Activated CD4-positive, alpha-beta T cell treated with anti-CD3 and anti-CD28 coated beads, Interleukin-2, amount 50 U/mL, for 1 hour (primary cell): ENCODE measurements at places on chromosomes 2 and 18.

DNA sequence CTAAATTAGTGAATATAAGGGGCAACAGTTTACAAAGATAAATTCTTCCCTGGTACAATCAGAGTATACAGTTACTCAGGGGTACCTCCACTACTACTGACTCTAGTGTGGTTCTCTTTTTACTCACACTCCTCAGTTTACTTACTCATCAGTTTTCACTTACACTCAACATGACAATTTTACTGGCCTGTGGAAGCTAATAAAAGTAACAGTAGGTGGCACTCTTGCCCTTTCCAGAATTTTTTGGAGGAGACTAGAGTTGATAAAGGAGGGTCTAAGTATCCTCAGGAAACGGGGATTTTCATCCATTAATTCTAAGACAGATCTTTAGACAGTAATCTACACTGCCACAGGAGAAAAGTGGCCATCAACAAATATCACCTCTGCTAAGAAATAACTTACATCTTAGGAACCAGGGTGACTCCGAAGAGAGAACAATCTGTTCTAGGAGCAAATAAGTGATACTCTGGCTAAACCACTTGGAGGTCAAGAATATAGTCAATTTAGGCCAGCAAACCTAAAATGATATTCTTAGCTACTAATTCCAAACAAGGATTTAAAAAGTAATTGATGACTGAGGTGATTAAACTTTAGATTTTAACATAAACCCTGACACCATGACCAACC, 61.3 kb downstream of the ATL2 start:
- DNase-seq, result no peak

DNA sequence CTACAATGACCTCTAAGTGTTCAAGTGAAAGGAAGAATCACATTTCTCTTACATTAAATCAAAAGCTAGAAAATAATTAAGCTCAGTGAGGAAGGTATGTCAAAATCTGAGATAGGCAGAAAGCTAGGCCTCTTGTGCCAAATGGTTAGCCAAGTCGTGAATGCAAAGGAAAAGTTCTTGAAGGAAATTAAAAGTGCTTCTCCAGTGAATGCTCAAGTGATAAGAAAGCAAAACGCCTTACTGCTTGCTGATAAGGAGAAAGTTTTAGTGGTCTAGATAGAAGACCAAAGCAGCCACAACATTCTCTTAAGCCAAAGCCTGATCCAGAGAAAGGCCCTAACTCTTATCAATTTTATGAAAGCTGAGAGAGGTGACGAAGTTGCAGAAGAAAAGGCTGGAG, 932.3 kb upstream of the ACVR2A start:
- DNase-seq, result no peak

GRCh38 chr2:110115291-110116032, at the start of gene MALL:
Gene MALL (minus strand): TSS chr2:110115822. CDS start chr2:110115792, 30 bp downstream.
- DNase-seq, result no peak

DNA sequence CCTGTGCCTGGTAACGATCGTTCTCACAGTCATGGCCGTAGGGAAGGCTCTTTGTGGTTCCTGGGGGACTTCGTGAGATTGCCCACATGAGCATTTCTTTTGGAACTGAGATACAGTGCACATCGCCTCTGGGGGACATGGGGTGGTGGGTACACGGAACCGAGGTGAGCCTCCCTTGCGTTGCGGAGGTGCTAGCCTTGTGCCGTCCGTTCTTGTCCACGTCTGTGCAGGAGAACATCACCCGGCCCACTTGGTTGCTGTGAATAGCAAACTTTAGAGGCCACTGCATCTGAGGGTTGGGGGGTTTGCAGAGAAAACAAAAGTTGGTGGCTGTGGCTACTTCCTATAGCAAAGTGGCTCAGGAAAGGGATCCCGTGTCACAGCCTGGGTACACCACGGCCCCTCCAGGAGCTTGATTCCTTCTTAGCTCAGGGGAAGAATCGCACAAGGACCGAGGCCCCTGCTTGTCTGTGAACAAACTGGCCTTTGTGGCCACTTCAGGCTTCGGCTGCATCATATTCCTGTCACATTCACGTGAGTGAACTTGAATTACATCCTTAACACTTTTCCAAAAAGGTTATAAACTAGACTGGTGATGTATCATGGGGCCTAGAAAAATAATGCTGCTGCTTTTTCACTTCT, 72.6 kb downstream of the LRRFIP1 start:
- no peak for DNase-seq

DNA sequence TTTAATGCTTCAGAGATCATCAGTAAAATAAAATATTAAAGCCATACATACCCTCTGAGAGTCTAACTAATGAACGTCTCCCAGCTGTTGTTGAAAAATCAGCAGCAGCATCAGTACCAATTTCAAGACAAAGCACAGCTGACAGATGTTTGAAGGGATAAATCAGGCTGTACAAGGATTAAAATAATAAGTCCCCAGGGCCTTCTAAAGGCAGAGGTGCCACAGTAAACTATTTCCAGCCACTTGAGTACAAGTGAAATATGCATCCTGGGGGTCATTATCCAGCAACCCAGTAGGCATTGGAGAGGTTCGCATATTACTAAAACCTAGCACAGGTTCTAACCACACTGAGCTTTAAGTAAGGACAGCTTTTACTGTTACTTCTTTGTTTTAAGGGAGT, 76.9 kb downstream of the NXPH2 start:
- DNase-seq, result no peak

- no peak for DNase-seq
Measured at GRCh38 chr18:43886341-43886740, 609.1 kb upstream of the SYT4 start.

DNA sequence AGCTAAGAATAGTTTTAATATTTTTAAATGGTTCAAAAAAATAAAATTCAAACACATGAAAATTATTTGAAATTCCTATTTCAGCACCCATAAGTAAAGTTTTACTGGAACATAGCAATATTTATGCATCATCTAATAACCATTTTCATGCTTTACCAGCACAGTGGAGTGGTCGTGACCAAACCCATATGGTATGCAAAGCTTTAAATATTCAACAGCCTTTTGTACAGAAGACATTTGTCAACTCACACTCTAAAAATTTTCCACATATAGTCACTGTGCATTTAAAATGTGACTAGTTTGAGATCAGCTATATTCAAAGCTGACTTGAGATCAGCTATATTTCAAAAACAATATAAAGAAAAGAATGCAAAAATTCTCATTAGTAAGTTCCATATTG, 46.2 kb downstream of the PUM2 start:
- no peak for DNase-seq

GRCh38 chr18:41982942-41983660, 28.1 kb downstream of the PIK3C3 start:
- no peak for DNase-seq

GRCh38 chr18:62403120-62403519, 78.0 kb downstream of the TNFRSF11A start:
- DNase-seq, result no peak

GRCh38 chr2:51224790-51225189, 192.9 kb upstream of the NRXN1 start:
- DNase-seq, result no peak

- no peak for DNase-seq
Measured at GRCh38 chr2:8315531-8316165, 366.2 kb upstream of the ID2 start.

DNA sequence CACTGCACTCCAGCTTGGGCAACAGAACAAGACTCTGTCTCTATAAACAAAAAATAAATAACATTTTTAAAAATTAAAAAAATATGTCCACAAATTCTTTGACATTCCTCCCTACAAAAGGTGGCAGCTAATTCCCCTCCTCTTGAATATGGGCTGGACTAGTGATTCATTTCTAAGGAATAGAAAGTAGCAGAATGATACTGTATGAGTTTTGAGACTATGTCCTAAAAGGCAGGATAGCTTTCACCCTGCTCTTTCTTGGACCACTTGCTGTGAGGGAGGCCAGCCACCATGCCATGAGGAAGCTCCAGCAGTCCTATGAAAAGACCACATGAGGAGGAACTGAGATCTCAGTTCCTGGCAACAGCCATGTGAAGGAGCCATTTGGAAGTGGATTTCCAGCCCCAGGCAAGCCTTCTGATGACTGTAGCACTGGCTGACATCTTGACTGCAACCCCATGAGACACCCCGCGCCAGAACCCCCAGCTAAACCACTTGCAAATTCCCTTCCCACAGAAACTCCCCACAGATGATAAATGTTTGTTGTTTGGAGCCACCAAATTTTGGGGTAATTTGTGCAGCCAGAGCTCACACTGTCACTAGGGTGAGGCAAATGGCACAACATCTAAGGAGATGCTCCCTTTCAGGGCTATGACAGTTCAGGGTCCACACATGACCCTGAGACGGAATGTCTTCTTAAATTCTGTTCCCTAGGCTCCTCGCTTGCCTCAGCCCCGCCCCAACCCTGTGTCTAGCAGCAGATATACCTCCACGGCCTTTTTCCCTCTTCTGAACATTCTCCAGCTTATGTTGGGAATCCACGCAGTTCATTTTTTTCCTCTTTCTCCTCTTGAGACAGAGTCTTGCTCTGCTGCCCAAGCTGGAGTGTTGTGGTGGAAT, 17.1 kb upstream of the ATOH8 start:
- DNase-seq, result no peak

DNA sequence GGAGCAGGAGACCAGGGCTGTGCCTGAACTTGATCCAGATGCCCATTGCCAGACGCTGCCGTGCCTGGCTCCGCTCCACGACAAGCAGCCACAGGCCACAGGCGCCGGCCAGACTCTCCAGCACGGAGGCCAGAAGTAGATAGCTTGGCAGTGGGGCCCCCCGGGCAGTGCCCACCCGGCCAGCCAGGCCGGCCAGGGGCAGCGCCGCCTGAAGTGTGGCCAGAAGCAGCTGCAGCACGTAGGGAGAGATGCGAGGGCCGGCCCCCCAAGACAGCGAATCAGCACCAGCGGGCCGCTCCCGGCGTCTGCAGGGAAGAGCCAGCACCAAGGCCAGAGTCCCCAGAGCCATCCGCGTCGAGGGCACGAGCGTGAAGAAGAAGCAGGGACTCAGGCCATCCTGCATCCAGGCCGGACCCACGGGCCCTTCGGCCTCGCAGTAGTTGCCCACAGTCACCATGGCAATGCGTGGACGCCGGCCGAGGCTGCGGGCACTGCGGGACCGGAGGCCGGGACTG, 484 bp downstream of the ABCB6 start:
- peak; percentile 18 for DNase-seq

- peak; percentile 61 for DNase-seq
Measured at GRCh38 chr2:234444893-234445292, 52.0 kb downstream of the ARL4C start.

DNA sequence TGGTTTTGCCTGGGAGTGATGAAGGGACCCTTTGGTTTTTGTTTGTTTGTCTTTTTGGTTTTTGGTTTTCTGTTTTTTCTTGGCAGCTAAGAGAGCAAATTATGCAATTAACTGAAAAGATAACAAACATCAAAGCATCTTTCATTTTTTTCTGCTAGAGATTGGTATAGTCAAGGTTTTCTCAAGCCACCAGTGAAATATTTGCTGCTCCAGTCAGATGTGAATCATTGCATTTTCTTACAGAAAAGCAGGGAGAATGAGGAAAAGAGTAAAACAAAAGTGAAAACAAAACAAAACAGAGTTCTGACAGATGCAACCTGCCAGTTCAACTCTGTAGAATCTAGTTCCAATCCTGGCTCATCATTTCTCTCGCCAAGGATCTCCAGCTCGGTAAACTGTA, 660.7 kb downstream of the DSC3 start:
- no peak for DNase-seq

- DNase-seq, result no peak
Measured at GRCh38 chr2:69989441-69990105, 28.1 kb upstream of the ASPRV1 start.

DNA sequence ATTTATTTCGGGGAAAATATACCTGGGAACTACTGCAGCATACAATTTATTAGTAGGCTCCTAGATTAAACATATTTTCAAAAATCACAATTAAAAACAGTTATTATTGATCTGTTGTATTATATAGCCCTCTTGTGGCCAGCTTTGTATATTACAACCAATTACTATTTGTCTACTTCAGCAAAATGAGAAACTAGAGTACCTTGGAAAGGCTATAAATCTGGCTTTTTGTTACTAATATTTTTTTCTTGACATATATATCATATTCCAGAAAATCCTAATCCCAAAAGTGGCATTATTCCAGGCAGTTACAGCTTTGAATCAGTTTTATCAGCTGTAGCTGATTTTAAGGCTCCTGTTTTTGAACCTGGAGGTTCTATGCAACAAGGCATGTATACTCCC, 101.2 kb downstream of the UBR3 start:
- DNase-seq, result no peak

- no peak for DNase-seq
Measured at GRCh38 chr2:101627285-101628029, 70.0 kb upstream of the MAP4K4 start.

- no peak for DNase-seq
Measured at GRCh38 chr2:166384774-166385173, 9.0 kb upstream of the SCN9A start.

GRCh38 chr2:160141912-160142311, 58.2 kb downstream of the ITGB6 start:
- no peak for DNase-seq

- DNase-seq, result no peak
Measured at GRCh38 chr2:23636426-23636825, 251.4 kb downstream of the KLHL29 start.

DNA sequence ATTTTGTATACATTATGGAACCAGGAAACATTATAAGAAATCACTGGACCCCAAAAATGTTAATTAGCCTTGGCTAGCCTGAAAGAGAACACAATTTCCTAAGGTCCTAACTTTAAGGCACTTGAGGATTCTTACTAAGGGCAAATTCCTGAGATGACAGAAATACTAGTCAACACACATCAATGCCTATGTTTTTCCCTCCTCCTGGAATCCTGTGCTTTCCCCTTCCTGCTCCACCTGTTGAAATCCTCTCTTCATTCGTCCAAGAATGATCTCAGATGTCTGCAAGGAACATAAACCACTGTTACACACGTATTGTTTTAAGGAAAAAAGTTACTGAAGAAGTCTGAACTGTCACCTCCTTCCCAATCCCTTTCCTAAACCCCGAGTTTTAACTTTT, 21.2 kb upstream of the DARS1 start:
- DNase-seq, result no peak

DNA sequence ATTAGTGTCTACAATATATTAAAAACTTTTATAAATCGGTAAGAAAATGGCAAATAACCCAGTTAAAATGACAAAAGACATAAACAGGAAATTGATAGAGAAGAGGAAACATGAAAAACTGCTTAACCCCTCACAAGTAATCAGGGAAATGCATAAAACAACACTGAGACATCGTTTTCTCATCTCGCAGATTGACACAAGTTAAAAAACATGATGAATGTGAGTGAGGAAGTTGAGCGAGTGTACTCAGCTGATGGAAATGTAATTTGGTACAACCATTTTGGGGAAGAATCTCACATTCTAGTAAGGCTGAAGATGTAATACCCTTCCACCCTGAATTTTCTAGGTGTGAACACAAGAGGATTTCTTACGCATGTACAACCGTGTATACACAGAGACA, 18.0 kb upstream of the THOC1 start:
- no peak for DNase-seq

DNA sequence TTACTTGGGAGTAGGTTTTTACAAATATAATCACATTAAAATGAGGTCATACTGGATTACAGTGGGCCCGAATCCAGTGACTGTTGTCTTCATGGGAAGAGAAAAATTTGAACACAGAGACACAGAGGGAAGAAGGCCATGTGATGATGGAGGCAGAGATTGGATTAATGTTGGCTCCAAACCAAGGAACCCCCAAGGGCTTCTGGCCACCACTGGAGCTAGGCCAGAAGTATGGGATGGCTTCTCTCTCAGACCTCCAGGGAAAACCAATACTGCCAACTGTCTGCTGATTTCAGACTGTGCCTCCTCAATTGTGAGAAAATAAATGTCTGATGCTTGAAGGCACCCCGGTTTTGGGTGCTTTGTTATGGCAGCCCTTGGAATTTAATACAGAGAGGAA, 76.0 kb downstream of the ALPK2 start:
- no peak for DNase-seq
